NCI-H2081 (cell line): ENCODE measurements at places on chromosomes 2 and 18.

DNA sequence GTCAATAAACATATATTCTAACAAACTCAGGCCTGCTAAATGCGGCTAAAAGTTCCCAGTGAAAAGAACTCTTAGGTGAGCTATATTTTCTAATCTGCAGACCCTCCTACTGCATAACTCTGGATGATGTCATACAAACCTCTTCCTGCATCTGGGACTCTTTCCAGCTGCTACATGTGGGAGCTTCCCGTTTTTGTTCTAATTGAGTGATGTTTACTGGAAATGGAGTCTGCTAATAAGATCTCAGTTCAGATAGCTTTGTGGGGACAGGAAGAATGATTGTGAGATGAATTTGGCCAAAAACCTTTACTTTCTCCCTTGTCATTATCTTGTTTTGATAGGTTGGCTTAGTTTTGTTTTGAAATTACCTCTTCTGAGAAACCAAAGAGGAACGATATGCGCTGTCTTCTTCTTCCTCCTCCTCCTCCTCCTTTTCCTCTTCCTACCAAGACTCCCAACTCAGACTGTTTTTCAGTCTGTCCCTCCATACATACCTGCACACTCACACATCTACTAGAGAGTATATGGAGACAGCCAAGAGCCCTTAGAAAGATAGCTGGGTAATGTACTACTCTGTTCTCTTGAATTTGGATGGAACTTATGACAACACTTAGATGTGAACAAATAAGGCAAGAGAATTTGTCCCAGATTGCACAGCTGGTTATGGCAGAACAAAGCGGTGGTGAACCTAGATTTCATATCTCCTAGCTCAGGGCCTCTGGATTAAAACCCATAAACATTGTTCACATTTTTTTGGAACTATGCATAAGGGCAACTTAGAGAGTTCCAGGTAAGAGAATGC lies 39.8 kb upstream of the AAK1 start:
- DNase-seq = no peak

GRCh38 chr2:71618327-71619113 lies 165.2 kb downstream of the DYSF start:
- no peak for DNase-seq

DNA sequence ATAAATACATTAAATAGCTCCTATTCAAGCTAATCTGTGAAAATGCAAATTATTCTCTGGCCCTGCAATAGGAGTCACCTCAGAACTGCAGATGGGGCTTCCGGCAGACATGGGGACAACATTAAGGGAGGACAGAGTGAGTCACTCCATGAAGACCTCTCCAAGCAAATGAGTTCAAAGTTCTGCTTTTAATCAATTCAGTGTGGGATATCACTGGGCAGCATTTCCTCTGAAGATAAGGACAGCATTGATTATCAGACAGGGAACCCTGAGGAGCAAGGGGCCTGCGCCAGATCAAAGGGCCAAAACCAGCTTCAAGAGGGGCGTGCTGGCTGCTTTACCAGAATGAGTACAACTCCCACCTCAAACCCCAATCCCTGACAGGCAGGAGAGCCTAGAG lies 356.9 kb upstream of the KLHL29 start:
- no peak for DNase-seq

DNA sequence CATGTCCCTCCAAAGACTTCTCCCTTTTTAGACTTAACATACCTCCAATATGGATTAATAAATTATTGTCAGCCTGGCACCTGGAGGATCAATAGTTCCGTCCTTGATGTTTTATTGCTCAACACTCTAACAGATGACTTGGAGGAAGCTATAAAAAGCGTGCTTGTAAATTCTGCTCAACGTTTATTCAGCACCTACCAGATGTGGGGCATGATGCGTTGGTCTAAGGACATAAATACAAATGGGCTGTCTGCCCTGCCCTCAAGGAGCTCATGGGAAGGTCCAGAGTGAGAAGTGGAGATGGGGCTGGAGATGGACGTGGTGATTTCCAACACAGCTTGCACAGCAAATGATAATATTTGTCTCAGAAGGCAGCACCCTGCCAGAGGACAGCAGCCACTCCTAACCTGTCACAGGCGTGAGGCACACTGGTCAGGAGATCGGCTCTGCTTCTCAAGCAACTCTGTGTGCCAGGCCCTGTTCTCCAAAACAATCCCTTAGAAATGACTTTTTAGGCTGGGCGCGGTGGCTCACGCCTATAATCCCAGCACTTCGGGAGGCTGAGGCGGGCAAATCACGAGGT lies 25.5 kb upstream of the ZCCHC2 start:
- no peak for DNase-seq

DNA sequence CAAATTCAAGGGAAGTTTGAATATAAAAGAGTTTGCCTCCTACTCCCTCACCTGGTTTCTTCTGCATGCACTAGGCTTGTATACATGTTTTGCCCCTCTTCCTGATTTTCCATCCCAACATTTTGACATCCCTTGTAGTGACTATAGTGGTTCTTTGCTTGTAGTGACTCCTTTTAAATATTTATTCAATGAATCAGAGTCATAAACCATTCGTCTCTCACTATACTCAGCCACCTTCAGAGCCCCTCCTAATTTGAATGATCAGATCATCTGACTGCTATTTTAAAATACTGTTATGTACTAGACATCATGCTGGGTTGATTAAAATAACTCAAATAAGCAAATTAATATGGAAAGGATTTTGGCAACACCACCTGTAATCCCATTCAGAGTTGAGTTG lies 492.1 kb upstream of the PIK3C3 start:
- no peak for DNase-seq

- DNase-seq = no peak
Observed at GRCh38 chr2:127577503-127577902, 42.0 kb downstream of the MYO7B start.
